GM19239 (cell line): ENCODE measurements at places on chromosomes 6 and 20.

DNA sequence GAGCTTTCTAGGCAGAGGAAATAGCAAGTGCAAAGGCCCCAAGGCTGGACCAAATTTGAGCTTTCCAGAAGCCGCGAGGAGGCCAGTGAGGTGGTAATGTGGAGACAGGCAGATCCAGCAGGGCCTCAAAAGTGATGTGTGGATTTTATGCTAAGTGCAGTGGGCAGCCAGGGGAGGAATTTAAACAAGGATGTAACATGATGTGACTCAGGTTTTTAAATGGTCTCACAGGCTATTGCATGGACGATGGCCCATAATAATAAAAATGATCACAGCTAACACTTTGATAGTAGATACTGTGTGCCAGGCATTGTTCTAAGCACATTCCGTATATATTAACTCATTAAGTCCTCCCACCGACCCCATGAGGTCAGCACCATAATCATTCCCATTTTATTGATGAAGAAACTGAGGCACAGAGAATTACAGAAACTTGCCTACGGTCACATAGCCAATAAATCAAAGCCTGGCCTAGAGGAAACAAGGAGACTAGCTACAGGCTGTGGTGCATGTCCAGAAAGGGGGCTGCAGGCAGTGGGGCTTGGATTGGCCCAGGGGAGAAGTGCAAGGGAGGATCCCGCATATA, 18.0 kb upstream of the PREX1 start:
- DNase-seq = no peak

GRCh38 chr6:148700741-148701311, 46.0 kb upstream of the UST start:
- DNase-seq = peak; percentile 61

- no peak for DNase-seq
Observed at GRCh38 chr20:35461620-35462019, 6.2 kb downstream of the CEP250 start.

- no peak for DNase-seq
Observed at GRCh38 chr6:169590376-169590939, 111.4 kb downstream of the WDR27 start.

GRCh38 chr6:45959534-45960145, 56.0 kb downstream of the CLIC5 start:
- DNase-seq = no peak

- no peak for DNase-seq
Observed at GRCh38 chr6:133977983-133978895, 25.2 kb downstream of the TBPL1 start.

- no peak for DNase-seq
Observed at GRCh38 chr6:7047128-7047527, 60.6 kb upstream of the RREB1 start.

DNA sequence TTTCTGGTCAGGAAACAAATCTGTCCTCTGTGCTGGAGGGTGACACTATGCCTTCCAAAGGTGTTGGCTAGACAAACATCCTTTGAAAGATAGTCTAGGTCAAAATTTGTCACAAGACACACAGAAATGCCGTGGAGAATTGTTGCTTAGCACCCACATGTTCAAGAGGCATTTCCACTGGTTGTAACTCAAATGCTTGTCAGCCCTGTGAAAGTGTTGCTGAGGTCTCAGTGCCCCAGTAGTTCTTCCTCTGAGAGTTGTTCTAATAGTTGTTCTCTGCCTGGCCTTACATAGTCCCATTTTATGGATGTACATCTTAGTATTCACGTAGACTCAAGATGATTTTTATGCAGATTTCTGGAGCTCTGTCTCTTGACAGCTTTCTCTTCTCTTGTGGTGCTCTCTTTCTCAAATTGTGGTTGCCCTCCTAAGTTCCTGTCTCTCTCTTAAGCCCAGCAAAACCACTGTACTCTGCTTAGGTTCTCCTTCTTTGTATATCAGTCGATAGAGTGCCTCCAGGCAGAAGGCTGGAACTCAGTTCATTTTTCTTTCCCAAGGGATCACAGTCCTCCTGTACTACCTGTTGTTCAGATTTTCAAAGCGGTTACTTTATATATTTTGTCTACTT, 39.5 kb upstream of the REV3L start:
- DNase-seq = no peak
